H54 (cell line): ENCODE measurements at places on chromosomes 5 and 9.

GRCh38 chr5:61159836-61160235 lies 2.4 kb downstream of the SMIM15 start:
- no peak for DNase-seq

DNA sequence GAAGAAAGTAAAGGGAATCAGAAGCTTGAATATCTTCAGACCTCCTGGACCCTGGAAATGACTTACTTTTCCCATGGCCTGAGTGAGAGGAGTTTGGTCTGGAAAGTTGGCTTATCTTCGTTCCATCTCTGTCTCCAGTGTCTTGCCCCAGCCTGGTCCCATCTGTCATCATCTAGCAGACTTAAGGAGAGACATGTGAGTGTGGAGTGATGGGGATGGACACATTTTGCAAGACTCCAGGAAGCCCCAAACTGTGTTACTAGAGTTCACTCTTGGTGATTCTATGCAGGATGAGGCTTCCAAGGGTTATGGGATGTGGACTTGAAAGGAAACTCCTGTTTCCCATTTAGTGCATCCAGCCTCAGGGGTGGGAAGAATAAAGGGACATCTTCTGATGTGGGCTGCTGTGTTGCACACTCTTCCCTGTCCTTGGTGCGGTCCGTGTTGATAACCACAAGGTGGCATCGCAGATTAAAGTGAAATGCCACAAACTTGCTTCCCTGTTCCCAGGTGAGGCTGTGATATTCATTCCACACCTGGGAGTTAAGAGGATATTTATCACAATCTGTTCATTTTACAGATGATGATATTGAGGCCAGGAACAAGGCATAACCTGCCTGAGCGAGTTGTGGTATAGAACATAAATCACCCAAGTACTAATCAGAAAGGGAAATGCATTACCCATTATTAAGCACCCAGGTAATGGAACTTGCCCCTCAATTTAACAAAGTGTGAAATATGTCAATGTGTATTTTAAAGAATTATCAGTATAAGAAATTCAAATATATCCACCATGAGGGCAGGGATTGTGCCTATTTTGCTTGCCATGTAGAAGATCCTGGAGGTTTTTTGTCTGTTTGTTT lies 269.9 kb upstream of the PAPPA start:
- DNase-seq: peak; percentile 19

DNA sequence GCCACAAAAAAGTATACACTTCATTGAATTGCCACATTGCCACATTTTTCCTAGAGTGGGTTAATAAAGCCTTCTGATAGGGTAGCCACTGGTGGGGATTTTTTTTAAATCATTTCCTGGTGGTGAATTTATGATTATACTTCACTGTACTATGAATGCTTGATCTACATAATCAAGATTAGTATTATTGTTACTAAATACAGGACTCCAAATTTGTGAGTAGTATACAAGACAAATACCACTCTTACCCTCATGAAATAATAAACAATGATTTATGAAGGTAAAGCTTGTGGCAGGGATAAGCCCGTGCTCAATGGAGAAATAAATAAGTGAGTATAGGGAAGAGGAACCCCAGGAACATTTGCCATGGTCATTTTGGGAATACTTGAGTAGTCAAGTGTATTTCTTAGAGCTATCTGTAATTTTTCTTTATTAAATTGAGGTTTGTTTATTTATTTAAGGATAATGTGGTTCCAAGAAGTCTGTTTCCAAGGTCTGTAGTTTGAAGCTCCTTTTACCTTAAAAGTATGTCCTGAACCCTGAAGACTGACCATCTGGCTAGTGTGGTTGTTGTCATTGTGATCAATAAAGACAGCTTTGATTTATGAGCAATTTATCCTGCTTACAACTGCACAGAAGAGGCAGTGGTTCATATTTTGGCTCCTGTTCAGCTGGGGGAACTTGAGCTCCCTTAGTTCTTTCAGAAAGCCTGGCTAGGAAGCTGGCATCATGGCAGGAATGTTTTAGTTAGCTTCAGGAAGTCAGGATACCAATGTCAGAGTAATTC lies 118.6 kb downstream of the ZSWIM6 start:
- DNase-seq: peak; percentile 10

DNA sequence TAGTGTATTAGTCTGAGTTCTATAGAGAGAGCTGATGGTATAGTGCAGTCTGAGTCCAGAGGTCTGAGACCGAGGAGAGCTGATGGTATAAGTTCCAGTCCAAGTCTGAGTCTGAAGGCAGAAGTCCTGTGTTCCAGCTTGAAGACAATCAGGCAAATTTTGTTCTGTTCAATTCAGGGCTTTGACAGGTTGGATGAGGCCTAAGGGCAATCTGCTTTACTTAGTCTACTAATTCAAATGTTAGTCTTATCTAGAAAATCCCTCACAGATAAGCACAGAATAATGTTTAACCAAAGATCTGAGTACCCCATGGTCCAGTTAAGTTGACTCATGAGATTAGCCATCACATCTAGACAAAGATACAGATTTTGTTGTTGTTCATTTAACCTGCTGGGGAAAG lies 303.0 kb upstream of the KLF4 start:
- no peak for DNase-seq

DNA sequence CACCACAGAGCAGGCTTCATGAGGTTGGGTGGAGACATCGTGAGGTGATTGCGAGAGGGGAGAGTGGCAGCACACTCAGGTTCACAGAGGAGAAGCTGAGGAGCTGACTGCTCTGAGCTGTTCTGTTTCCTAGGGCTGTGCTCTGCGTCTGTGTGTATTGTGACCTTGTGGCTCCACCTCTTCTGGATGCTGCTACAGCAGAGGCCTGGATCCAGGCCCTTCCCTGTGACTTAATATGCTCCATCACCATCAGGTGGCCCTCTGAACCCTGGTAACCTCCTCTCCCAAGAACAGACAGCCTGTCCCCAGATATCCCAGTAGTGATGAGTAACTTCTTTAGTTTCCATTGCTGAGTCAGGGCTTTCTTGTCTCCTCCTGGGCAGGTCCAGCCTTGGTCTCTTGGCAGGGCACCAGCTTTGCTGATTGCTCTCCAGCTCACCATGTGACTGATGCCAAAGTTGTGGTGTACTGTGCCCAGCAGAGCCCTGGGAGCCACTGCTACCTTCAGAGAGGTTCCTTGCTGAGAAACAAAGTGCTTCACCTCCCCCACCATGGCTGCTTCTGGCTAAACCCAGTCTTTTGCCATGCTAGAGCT lies 212.8 kb upstream of the CHD1 start:
- peak; percentile 6 for DNase-seq

- no peak for DNase-seq
Measured at GRCh38 chr5:37754976-37755375, 84.9 kb downstream of the GDNF start.

DNA sequence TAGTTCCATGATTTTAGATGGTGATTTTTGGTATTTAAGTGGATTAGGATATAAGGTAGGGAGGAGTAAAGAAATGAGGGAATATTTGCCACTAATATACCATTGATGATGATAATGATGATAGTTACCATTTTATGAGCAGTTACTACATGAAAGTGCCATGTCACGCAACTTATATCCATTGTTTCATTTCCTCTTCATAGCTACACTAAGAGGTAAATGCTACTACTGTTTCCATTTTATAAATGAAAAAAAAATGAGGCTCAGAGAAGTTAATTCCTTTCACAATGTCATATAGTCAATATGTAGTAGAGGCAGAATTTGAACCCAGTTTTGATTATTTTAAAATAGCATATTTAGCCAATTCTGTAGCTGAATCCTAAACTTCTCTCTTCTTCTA lies 112.2 kb upstream of the ADRA1B start:
- DNase-seq: no peak

DNA sequence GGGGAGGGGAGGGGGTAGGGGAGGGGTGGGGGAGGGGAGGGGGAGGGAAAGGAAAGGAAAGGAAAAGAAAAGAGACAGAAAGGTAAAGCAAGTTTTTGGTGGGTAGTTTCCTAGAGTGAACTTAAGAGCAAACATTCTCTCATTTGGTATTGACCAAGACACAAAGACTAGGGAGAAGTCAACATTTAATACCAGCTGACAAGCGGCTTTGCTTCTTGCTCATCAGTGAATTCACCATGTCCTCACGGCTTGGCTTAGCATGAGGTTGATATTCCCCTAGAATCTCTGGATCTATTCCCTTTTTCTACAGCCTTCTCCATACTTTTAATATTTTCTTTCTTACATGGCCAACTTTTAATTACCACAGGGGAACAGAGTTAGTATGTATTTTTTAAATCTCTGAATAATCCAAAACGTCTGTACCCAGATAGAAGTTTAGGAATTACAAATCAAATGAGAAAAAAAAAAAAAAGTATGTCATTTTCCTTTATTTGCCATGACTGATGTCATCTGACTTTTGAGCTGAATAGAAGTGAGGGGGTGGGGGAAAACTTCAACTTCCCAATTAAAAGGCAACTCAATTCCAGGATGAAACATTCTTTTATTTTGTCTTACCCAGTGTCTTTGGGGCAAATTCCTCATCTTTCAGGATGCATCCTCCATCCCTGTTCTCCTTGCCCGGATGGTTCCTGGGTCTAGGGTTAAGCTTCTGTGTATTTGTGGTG lies 40.1 kb upstream of the GLIS3 start:
- no peak for DNase-seq
